Hematopoietic multipotent progenitor cell (in vitro differentiated cells): ENCODE measurements at places on chromosomes 6 and 20.

GRCh38 chr6:135631821-135632220 lies 134.3 kb upstream of the AHI1 start:
- DNase-seq = no peak

- no peak for DNase-seq
These were observed 9.3 kb upstream of the EDN1 start for GRCh38 chr6:12280902-12281301.

GRCh38 chr6:55819811-55820210 lies 55.6 kb downstream of the BMP5 start:
- no peak for DNase-seq

- no peak for DNase-seq
These were observed 73.9 kb downstream of the CBFA2T2 start for GRCh38 chr20:33563788-33564187.

- DNase-seq = peak; percentile 40
These were observed 21.4 kb downstream of the ZFAND3 start for GRCh38 chr6:37840940-37841300.

- no peak for DNase-seq
These were observed 301.0 kb downstream of the HACE1 start for GRCh38 chr6:104558746-104559145.

DNA sequence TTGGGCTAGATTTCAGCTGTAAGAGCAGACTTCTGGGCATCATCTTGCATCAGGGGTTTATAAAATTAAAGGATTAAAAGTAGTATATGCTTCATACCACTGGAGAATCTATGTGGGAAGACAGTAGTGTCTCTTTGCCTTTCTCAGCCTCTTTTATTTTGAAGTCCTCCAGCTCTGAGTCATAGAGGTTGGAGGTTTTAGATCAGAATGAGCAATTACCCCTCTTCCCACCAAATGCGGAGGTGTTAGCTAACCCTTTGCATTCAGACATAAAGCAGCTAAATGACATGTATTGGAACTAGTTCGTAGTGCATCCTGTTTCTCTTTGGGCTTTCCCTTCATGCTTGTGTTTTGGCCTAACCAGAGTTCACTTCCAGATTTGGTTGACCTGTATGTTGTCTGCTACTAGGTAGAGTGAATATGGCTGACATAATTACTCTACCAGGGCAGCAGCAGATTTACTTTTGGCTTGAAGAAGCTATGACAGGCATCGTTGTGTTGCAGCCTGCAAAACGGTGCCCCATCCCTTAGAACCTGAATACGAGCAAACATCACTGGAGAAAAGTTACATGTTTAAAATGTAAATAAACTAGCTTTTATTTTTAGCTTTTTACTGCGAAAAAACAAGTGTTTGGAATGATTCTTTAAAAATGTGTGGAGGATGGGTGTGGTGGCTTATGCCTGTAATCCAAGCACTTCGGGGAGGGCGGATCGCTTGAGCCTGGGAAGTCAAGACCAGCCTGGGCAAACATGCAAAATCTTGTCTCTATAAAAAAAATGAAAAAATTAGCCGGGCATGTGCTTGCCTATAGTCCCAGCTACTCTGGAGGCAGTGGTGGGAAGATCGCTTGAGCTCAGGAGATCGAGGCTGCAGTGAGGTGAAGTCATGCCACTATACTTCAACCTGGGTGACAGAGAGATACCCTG lies 82.2 kb downstream of the MYO6 start:
- no peak for DNase-seq

- DNase-seq = no peak
These were observed 145.3 kb downstream of the KHDC1L start for GRCh38 chr6:73079978-73080377.

DNA sequence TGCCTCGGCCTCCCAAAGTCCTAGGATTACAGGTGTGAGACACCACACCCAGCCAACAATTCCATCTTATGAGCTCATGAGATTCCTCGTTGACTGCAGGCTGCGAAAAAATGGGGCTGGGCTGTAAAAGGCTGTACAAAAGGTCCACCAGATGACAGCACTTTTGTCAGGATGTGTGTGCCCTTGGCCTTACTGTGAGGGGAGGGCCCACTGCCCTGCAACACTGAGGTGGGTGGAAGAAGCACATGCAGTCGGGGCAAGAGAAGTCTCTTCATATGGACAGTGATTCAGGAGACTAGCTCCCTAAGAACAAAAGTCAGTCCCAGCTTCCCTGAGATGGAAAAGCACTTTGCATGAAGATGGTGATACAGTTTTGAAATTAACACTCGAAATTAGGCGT lies 50.5 kb downstream of the KCTD20 start:
- DNase-seq = no peak

GRCh38 chr6:165725201-165725600 lies 62.2 kb upstream of the PDE10A start:
- DNase-seq = no peak

- DNase-seq = no peak
These were observed 600.7 kb downstream of the HDGFL1 start for GRCh38 chr6:23170049-23170448.

DNA sequence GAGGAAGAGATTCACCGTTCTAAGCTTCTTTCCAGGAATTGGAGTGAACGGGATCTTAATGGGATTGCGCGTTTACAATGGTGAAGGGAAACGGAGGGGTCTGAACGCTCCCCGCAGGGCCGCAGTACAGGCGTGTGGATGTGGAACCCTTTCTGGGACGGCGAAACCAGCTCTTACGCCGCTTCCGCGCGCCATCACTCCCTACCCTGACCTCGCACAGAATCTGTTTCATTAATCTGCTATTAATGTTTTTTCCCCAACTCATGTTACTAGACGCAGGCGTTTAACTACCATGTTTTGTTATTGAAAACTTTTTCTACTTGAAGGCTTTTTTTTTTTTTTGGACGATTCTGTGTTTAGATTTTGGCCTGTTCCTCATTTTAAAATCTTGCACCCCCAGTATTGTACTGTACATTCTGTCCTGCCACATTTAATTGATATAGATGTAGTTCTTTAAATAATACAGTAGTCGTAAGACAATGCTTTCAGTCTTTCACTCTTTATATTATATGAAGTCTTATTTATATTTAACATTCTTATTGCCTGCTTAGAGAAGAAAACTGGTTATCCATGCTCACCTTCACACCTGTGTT lies 696 bp upstream of the SUPT3H start:
- DNase-seq = peak; percentile 57

DNA sequence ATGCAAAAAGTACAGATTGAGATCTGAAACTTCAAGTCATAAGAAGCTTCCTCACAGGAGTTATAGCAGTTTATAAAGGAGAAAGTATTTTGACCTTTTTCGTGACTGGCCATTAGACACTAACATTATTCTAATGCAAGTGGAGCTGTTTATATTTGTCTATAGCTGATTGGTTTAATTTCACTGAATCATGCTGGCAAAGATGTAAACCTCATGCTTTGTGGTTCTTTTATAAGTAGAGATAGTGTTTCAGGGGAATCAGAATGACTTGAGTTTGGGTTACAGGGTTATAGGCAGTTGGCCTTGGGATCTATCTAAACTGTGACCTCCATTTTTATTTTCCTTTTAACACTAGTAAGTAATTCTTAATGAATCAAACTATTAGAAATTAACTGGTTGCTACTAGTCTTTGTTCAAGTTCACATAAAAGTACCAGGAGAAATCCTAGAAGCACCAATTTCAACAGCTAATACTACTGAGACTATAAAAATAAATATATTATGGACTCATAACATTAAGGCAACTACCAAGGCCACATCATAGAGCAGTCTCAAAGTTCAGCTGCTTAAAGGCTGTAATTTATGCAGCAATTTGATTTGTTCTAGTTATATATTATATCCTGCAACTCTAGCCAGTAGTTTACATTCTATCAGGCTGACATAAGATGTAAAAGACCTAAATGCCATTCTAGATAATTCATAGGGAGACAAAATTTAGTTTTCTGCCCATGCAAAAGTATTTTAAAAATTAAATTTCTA lies 94.0 kb downstream of the RNGTT start:
- DNase-seq = no peak

- no peak for DNase-seq
These were observed 3.9 kb upstream of the TNFRSF6B start for GRCh38 chr20:63692436-63693082.

DNA sequence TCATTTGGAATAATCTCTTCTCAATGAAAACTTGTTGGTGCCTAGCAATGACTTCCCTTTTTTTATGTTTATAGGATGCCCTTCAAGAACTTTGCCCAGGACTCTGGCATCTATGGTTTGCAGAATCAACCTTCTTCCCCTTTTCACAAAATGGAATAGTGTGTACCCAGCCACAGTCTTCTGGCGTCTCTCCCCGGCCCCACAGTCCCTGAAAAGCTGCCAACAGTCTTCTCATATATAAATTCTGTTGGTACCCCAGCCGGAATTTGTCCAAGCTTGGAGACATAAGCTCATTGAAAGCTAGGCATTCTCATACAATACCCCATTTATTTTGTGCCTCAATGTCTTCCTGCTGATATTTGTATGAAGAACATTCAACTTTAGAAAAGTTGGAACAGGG lies 26.4 kb upstream of the MCM3 start:
- DNase-seq = peak; percentile 62

DNA sequence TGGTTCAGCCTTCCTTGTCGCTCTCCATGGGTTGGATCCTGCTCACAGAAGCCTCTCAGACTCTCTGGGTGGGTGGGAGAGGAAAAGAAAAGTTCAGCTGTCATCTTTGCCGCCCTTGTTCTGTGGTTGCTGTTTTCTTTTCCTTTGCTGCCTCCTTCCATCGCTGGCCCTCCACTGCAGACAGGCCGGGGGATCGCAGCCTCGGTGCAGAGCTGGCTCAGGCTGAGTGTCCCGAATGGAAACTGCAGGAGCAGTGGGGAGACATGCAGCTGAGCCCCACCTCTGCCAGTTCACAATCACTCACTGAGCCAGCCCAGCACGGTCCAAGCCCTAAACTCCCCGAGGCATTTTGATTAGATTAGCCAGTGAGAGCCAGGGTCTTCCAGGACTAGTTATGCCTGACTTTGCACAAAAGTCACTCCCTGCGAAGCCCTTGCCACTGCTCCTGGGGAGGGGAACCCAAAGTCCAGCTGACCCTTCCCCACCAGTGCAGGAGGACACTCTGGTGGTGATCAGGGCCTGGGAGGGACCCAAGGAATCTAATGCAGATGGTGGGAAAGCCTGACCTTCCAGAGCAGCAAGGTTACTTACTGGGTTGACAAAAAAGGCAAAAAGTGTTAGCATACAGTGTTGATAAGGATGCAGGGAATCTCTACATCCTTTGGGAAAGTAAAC lies 14.0 kb downstream of the NRN1 start:
- no peak for DNase-seq

GRCh38 chr20:46255440-46256104 lies 52.7 kb downstream of the CDH22 start:
- no peak for DNase-seq

DNA sequence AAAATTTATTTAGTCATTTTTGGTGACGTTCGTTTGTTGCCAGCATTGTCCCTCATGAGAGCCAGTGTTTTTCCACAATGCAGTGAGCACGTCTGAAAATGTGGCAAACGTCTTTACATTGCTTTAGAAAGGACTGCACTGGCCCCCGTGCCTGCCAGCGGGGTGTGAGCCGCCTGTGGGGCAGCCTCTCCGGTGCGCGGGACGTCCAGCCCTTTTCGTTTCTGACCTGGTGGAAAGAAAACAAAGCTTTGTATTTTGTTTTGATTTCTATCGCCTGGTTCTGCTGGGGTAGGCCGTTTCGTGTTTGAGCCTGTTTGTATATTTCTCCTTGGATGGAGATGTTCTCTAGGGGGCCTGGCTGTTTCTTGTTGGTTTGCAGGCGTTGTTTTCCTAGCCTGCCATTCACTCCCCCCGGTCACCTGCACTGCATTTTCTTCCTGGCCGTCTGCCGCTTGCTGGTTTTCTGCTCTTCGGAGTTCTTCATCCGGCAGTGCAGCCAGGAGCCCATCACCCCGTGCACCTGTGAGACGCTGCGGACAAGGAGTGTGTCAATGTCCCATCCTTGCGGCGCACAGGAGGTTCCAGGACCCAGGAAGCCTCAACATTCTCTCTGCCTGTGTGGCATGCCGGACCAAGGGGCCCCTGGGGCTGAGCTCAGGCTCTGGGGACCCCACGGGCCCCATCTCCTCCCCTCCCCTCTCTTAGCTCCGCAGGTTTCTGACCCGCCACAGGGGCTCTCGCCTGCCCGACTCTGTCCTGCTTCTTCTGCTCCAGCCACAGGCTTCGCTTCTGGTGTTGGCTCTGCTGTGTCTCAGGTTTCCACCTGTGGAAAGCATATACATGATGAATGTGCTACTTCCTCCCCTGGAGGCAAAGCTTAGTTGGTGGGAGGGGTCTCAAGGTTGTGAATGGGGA lies 100.5 kb downstream of the CDH4 start:
- DNase-seq = no peak
